GF-D8 (cell line): ENCODE measurements at places on chromosomes 12 and 14.

DNA sequence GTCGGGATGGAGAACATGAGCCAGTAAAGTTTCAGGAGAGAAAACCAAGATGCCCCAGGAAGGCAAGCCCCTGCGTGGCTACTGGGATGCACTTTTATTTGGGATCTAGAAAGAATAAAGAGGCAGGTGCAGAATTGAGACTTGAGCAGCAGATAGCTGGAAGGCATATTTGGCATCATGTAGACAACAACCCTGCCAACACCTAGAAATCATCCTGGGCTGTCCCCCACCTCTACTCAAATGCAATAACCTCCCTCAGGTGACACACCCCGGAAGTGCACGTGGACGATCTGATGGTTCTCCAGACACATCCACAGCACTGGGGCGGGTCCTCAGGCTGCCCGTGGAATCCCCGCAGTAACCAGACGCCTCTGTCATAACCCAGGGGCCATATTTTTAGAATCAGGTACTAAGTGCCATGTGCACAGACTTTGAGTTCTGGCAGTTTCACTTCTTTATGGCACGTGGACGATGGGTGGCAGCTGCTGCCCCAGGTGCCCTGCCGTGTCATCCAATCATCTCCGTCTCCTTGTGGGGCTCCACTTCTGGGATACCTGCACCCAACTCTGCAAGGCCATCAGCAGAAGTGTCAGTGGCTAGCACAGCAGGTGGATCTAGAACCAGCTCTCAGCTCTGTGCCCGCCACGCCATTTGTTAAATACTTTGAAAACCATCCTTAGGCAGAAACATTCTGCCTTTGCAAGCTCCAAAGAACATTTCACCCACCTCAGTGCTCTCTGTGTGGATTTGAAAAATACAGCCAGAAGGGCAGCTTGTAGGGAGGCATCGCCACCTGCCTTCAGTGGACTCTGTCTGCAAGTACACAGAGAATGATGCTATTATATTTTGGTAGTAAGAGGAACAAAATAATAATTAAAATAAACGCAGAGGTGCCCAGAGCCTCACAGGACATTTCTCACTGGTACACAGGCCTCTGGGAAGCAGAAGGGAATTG lies 771.7 kb upstream of the TMEM132C start:
- DNase-seq, result no peak

- DNase-seq, result no peak
These were observed 417.8 kb upstream of the TMTC1 start for GRCh38 chr12:30201301-30202160.

DNA sequence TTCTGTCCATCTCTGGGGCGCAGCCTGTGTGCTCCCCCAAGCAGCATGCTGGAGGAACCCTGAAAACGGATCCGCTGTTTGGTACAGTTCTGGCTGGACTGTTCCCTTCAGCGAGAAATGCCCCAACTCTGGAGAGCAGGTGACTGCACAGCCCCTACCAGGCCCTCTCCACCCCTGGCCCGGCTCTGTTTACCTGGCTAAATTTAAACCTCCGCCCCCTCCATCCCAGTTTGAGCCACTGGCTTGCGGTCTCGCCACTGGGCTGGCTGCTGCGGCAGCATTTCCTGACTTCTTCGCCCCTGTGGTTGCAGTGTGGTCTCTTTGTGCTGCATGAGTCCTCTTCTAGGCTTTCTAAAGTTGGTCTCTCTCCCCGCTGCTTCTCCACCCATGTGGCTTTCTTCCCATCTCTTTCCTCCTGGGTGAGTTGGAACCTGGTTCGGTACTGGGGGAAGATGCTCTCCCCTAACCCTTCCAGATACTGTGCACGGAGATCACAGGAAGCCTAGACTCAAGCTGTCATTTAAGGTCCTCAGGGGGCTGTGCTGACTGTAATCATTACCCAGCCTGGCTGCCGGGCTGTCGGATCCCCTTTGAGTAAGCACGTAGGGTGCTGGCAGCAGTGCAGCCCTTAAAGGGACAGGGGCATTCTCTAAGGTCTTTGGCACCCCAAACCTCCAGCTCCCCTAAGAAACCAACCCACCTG lies 60.6 kb downstream of the FBXL14 start:
- peak; percentile 13 for DNase-seq

- DNase-seq, result no peak
These were observed 2.9 kb upstream of the RNU6-8 start for GRCh38 chr14:32205984-32206383.

GRCh38 chr12:98085046-98085755 lies 430.2 kb upstream of the TMPO start:
- DNase-seq, result no peak

- no peak for DNase-seq
These were observed 18.6 kb upstream of the PTGR2 start for GRCh38 chr14:73833034-73833433.

GRCh38 chr14:69152902-69153151 lies at the start of gene DCAF5:
DCAF5 (minus strand) TSS chr14:69153119; CDS start chr14:69152978, 141 bp downstream.
- no peak for DNase-seq

GRCh38 chr12:113070117-113070906 lies 13.8 kb downstream of the DTX1 start:
- no peak for DNase-seq

DNA sequence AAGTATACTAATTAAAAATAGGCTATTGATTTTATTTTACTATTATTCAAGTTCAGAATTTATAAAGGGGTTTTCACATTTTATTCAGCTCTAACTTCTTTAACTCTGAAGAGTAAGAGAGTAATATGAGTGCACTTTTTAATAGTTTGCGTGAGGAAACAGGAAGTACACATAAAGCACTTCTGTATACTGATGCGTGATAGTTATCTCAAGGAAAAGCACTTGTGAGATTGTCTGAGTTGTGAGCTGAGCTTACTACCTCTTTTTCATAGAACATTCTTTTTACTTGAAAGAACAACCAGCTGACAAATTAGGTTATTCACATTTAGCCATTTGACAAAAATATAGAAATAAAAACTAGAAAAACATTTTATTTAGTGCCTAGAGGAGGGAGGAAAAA lies 1.9 kb downstream of the RAD51AP1 start:
- DNase-seq, result peak; percentile 44

DNA sequence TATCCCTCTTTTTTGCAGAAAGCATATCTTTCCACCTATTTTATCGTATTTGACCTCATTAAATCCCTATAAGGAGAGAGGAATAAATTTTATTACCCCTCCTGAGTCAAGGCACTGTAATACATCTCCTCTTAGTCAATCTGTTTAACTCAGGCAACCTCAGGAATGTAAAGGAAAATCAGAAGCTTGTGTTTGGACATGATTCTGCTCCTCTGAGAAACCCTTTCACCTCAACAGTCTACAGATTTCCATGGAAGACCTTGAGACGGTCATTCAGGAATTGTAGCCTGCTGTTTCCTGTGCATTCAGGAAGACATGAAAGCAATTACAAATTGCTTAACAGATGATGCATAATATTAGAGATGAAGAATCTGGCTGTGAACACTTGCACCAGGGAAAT lies 360.8 kb downstream of the PAWR start:
- no peak for DNase-seq

GRCh38 chr14:67665868-67666267 lies 8.6 kb downstream of the VTI1B start:
- DNase-seq, result no peak

DNA sequence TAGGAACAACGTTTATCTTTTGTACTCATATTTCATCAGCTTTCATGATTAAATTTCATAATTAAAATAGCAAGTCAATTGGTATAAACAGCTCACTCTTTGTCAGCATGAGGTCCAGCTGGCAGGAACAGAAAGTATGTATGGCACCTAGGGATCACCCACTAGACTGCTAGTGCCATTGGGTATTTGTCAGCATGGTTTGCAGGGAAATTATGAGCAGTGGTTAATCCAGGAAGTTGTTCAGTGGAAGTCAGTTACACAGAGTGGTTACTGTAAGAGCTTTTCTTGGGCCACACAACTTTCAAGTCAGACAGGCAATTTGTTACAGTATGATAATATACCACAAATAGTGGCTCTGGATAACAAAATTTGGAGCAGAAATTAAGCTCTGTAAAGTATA lies 340.3 kb upstream of the RGS6 start:
- DNase-seq, result no peak

DNA sequence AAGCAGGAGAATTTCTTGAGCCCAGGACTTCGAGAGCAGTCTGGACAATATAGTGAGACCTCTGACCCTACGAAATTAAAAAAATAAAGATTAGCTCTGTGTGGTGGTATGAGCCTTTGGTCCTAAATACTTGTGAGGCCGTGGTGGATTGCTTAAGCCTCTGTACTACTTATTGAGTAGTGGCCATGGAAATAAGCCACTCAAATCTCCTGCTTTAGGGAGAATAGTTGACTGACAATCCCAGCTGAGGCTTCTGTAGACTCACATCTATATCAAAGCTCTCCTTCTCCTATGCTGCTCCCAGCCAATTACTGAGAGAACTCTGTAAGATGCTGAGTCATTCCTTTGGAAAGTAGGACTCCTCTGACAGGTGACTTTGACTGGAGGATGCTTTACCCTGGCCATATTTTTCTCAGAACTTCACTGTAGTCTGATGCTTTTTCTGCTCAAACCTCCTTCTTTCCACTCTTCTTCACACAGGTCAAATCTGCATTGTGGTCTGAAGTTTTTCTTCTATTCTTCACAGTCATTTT lies 420.2 kb downstream of the SLC6A15 start:
- no peak for DNase-seq

GRCh38 chr14:64201296-64201695 lies 92.9 kb downstream of the ESR2 start:
- DNase-seq, result no peak

DNA sequence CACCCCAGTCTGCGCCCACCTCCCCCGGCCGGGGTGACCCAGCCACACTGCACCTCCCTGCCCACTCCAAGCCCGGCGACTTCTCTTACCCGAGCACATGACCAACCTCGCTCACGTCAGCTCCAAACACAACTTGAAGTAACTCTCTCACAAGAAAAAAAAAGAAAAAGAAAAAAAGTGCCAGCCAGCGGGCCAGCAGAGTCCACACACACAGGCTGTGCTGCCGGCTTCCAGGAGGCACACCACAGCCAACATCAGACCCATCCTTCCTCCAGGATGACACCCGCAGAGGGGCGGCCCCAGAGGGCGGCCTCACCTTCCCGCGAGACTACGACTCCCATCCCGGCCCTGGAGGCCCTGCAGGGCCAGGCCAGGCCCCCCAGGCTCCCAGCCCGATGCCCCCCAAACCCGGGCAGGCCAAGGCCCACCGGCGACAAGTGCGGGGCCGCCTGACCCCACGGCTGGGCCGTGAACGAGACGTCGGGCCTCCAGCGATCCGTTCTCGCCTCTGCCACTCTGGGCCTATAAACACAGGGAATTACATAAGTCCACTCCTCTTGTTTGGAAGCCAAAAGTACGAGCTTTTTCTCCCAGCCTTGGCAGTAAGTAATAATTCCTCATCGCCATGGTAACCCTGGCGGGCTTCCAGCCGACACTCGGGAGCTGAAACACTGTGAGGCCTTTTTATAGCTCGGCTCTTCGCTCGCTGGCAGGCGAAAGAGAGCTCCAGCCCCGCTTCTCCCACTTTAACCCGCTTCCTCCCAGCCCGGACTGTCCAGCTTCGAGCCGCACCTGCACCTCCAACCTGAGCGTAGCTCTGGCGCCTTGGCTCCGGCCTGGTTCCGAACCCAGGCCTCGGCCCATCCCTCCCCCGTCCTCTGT lies 49.1 kb downstream of the NCOR2 start:
- no peak for DNase-seq

GRCh38 chr14:44339862-44340261 lies 167.2 kb downstream of the FSCB start:
- DNase-seq, result no peak

- DNase-seq, result no peak
These were observed 90.6 kb downstream of the CIT start for GRCh38 chr12:119786539-119786938.

DNA sequence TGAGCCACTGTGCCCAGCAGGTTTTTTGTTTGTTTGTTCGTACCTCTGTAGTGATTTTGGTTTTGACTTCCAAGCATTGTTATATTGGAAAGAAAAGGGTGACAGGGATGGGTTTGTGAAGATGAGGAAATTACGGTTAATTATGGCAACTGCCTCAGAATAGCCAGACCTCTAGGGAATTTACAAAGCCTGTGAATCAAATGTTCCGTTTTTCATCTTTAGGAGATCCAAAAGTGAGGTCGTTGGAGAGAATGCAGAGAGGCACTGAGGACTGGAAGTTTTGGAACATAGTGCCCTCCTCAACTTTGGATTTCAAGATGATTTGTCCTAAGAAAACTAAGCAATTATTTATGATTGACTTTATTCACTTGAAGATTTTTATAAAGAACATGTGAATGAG lies 54.5 kb upstream of the EVL start:
- no peak for DNase-seq

GRCh38 chr14:105475269-105476096 lies 862 bp downstream of the CRIP2 start:
- no peak for DNase-seq

GRCh38 chr14:97902630-97903029 lies 1105.4 kb downstream of the VRK1 start:
- DNase-seq, result no peak

- DNase-seq, result no peak
These were observed 102.7 kb downstream of the KCNMB4 start for GRCh38 chr12:70468741-70469140.

DNA sequence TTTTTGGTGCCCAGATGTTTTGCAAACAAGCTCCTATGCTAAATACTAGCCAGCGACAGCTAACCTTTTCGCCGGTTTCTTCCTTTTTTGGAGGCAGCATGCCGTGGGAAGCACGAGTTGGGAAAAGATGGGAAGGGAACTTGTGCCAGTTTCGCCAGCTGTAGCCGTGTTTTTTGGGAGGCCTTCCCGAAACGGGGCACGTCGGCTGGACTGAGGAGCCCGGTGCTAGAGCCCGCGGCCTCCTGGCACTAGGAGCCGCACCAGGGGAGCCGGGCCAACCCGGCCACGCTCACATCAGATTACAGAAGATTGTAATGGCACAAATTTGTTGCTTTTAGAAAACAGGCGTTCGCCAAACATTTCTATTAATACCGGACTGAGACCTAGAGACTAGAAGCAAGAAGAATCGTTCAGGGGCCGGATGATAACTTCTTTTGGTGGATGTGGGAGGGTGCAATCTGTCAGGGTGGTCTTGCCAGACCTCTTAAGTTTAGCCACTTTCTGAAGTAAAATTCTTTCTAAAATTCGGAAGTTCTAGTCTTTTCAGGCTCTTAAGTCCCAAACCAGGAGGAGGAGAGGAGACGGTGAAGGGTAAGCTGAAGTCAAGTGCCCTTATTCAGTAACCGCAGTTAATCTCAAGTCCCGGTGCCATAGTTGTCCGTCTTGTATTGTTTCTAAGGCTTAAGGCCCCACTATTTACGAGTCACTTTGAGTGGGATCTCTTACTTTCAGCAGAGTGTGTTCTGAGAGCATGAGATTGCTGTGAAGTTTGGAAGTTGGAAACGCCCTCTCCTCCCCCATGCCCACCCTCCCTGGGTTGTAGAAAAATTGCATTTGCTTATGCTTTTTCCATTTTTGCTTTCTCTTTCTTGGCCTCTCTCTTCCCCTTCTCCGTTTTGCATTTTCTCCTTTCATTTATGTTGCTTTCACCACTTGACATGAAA lies 1.3 kb downstream of the RASSF3 start:
- no peak for DNase-seq

- DNase-seq, result no peak
These were observed 190.2 kb upstream of the LMO3 start for GRCh38 chr12:16796168-16796567.

- no peak for DNase-seq
These were observed 34.1 kb downstream of the RAD51B start for GRCh38 chr14:67853715-67854114.

- DNase-seq, result no peak
These were observed 32.2 kb downstream of the CYP46A1 start for GRCh38 chr14:99716091-99716849.

- DNase-seq, result no peak
These were observed 6.5 kb downstream of the CAMKK2 start for GRCh38 chr12:121289962-121290361.

GRCh38 chr12:114409852-114410600 lies 4.1 kb upstream of the TBX5 start:
- DNase-seq, result no peak
